ENCODE measurements at places on chromosomes 4 and X. TPM values are rescaled to one million over a fixed set of nuclear protein-coding genes. Genes with fewer than 3 reads are reported as not detected.

The PRRG3 gene
- not detected for total RNA-seq

The RENBP gene
- total RNA-seq: 0.62 TPM

The MND1 gene
- total RNA-seq: 28.9 TPM

The NHSL2 gene
- total RNA-seq: not detected

- peak; percentile 52 for DNase-seq
Measured at GRCh38 chr4:166816890-166817289, 417.4 kb downstream of the SPOCK3 start.

GRCh38 chrX:71095033-71095432, 618 bp upstream of the FOXO4 start:
- DNase-seq: no peak

- DNase-seq: no peak
Measured at GRCh38 chrX:36314303-36314702, 394.8 kb downstream of the CFAP47 start.

GRCh38 chrX:94977986-94978385, 1304.0 kb downstream of the FAM133A start:
- no peak for DNase-seq

DNA sequence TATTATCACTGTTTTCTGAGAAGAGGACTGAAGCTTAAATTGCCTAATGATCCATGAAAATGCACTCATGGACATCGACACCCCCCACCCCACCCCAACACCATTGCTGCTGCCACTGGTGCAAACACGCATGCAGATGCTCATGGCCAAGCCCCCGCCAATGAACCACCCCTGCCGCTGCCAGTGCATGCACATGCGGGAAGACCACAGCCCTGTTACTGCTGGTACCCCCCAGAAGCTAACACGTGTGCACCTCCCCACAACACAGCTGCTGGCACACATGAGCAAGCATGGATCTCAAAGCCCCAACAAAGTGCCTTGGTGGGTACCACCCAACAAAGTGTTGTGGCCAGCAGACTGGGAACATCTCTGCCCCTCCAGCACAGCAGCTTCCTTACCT, 594.1 kb upstream of the FAT1 start:
- DNase-seq: no peak

GRCh38 chr4:99894161-99894997, at the start of gene LAMTOR3:
TSS of gene LAMTOR3 (minus strand) at chr4:99894427. CDS start at chr4:99893963, 464 bp downstream.
- peak; percentile 85 for DNase-seq

DNA sequence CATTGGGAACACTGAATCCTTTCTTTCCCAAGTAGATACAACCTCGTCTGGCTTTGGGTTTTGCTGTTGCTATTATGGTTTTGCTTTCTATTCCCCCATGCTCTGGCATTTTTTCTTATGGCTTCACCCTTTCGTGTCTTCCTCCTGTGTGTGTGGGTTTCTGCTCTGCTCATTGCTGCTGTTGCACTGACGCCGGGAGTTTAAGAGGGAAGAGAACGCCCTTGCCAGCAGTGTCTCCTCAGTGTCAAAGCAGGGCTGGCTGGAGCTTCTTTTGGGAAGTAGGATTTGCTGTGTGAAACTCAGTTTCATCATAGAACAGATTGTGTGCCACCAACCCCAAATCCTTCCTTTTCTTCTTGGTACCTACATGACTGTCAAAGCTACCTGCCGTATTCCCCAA, 63.7 kb downstream of the CLDN22 start:
- DNase-seq: no peak

GRCh38 chr4:24121395-24122175, 231.7 kb upstream of the PPARGC1A start:
- DNase-seq: no peak

GRCh38 chrX:131675596-131676194, 131.8 kb downstream of the OR13H1 start:
- DNase-seq: peak; percentile 2

DNA sequence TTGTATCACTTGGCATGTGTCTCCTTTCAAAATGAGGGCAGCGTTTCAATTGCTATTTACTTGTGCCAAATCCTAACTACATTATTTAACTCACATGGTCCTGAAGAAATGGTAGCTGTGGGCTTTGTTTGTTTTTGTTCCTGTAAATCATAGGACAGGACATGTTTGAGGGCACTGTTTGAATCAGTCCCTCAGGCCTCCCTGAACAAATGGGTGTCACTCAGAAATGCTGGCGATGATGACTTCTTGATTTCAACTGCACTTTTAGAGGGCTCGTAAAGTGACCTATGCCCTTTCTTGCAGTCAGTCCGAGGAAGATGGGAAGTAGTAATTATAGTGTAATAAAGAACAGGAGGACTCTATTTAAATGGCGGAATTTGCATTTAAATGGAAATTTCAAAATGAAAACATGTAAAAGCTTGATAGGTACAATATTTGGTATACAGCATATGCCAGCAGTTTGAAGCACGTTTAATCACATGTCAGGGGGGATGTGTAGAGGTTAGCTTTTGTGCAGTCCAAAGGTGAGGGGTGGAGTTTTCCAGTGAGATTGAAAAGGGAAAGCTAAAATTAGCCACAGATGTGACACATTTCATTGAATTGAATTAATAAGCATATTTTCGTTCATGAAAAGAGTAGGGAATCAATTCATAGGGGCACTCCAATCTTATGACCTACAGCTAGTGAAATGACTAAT, 1958.7 kb upstream of the IGFBP7 start:
- DNase-seq: no peak

DNA sequence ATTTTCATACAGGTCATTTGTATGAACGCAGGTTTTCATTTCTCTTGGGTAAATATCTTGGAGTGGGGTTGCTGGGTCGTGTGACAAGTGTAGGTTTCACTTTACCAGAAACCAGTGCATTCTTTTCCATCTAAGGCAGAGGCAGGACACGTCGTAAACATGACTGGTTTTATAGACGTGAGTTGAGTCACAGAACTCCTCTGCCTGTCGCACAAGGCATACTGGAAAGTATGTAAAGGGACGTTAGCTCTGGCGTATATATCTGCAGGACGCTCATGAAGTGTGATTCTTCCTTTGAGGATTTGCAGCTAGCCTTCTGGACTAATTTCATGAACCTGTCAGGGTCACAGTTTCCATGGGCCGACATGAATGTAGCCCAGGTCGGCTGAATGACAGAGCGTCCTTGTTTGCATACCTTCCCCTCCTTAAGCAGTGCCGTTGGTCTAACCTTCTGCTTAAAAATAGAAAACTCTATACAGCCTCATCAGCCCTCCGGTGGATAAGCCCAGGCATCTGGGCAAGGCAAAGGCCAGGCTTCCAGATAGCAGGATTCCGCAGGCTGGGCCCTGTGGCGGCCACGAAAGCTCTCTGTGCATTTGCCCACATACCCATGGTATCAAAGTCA, 106.0 kb downstream of the GPR143 start:
- no peak for DNase-seq

DNA sequence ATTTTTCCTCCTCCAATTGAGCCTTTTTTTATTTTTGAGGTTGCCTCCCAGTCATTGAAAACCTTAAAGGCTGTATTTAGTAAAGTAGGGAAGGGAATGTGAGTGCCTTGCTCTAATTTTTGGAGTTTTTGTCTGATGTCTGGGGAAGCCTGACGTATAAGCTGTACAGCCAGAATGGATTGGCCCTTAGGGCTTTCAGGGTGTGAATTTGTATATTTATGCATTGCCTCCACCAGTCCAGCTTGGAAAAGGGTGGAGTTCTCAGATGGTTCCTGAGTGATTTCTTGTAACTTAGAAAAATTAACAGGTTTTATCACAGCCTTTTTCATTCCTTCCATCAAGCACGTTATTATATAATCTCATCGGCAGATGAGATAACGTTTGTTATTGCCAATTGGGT, 8.6 kb upstream of the IL9R start:
- DNase-seq: no peak

DNA sequence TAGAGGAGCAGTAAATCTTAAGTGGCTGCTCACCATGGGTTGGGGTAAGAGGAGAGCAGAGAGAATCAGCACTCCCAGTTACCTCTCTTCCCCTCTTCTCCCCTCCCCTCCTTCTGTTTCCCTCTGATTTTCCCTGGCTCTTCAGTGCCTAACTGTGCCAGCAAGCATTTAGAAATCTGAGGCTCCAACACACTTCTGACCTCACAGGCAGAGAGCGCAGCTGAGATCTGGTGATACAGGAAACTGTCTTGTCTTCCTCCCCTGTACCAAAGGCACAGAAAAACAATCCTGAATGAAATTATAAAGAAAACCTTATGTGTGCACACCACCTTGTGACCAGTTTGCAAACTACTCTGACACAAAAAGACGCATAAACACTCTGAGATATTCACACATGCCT, 82.4 kb upstream of the SMIM10 start:
- DNase-seq: no peak

DNA sequence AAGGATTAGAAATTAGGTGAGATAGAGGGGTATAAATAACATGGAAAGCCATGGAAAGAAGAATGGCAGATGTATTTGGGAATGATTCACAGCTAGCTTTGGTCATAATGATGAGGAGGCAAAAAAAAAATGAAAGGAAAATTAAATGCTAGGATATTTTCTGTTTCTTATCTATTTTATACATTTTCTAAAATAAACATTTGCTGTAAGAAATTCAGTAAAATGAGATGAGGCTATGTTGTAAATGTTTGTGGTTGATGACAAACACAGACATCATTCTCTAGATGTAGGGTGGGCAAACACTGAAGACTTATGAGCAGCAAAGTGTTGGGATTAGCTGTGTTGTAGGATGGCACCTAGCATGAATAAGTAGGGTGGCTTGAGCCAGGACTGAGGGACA, 407.1 kb downstream of the IL15 start:
- peak; percentile 45 for DNase-seq

DNA sequence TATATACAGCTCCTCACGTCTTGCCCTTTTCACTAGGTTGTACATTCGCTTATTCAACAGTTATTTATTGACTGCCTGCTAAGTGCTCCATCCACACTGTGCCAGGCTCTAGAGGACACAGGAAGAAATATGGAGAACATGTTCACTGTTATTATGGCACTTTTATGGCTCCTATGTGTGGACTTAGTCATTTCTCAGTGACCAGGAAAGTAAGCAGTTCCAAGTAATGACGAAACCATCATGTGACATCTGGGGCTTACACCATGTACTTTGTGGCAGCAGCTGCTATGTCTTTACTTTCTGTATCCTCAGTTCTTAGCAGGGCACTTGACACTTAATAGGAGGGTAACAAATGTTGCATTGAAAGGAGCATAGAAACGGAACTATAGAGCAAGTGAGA, 278.0 kb downstream of the ANK2 start:
- DNase-seq: no peak

DNA sequence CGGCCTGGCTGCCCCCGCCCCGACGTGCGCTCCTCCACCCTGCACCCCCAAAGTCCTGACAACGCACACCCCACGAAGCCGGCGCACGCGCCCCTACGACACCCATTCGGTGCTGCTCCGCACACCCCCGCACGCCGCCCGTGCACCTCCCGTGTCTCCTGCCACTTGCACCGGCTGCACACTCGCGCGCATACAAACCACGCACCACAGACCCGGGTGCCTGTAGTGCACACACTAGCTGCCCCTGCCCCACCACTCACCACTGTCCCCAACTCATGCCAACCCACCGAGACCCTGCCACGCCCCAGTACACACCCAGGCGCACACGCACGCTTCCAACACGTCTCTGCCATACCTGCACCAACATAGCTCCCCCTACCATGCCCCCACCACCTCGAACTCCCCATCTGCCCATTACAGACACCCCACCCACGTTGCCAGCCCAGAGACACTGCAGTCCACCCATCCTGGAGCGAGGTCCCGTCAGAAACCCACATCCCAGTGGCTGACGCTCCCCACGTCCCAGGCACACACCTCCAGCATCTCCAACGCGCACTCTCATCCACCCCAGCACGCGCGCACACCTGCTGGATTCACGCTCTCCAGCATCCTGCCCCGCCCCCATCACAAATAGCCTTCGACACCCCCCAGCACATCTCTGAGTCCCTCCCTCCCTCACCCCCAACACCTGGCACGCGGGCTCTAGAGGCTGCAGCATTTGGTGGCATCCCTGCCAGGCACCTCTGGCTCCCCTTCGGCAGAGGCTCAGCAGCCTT, 4.2 kb upstream of the DUSP9 start:
- no peak for DNase-seq

- DNase-seq: no peak
Measured at GRCh38 chrX:126718440-126718839, 101.1 kb upstream of the PRR32 start.

GRCh38 chr4:38526412-38526811, 137.6 kb upstream of the KLF3 start:
- DNase-seq: no peak

DNA sequence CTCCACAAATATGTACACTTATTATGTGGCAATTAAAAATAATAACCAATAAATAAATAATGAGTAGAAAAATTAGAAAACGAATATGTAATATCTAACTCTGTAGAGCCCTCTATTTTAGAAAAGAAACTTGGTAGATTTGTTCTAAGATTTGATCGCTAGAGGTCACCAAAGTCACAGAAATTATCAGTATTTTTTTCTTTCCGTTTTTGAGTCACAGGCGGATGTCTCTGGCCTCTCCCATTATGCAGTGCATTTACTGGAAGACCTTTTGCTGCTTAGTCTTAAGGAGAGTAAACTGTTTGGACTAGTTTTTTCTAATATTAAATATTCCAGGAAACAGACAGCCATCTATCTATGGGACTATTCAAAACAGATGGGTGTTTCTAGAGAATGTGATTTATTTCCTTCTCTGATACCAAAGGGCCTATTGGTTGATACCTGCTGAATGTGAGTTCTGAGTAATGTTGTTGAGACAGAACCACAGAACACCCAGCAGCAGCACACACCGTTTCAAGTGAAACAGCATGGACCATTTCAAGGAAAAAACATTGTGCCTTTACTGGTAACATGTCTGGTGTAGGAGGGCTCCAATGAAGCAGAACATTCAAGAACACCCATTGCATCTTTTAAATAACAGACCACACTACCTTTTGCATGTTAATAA, 34.0 kb upstream of the GYPA start:
- DNase-seq: peak; percentile 58

- DNase-seq: no peak
Measured at GRCh38 chr4:153335665-153336064, 8.8 kb upstream of the MND1 start.

DNA sequence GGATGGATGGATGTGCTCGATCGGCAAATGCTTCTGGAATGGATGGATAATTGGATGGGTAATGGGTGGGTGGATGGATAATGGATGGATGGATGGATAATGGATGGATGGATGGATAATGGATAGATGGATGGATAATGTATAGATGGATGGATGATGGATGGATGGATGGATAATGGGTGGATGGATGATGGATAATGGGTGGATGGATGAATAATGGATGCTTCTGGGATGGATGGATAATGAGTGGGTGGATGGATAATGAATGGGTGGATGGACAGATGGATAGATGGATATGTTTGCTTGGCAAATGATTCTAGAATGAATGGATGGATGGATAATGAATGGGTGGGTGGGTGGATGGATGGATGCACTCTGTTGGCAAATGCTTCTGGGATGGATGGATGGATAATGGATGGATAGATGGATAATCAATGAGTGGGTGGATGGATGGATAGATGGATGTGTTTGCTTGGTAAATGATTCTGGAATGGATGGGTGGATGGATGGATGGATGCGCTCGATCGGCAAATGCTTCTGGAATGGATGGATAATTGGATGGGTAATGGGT, 3.8 kb upstream of the SLC25A6 start:
- DNase-seq: no peak

GRCh38 chrX:23364416-23364815, 29.8 kb downstream of the PTCHD1 start:
- DNase-seq: no peak

GRCh38 chrX:144849141-144849540, 398.2 kb upstream of the SPANXN1 start:
- peak; percentile 31 for DNase-seq

All from A172 (cell line).